ENCODE measurements at places on chromosomes 1 and 21.

- DNase-seq = no peak
These were observed 219.7 kb upstream of the PLD5 start for GRCh38 chr1:242743983-242744780.

DNA sequence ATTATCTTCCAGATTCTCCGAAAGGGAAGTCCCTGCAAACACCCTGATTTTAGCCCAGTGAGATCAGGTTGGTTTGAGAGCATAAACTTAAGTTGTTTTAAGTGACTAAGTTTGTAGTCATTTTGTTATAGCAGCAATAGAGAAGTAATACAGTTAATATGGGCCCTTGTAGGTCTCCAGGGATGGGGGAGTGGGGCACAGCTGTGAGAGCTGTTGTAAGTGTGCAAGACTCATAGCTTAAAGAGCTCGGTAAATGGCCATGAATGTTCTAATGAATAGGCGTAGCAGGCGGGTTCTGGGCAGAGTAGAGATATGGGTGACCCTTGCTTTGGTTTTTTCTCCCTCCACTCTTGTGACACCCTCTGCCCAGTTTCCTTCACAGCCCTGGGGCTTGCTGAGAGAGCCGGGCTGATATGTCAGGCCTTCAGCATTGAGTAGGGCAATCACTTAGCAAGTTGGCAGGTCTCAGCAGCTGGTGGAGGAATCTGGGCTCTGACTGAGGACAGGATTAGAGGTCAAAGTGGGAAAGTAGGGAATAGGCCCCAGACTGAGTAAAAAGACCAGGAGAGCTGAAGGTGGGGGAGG, 16.0 kb upstream of the ID3 start:
- no peak for DNase-seq

DNA sequence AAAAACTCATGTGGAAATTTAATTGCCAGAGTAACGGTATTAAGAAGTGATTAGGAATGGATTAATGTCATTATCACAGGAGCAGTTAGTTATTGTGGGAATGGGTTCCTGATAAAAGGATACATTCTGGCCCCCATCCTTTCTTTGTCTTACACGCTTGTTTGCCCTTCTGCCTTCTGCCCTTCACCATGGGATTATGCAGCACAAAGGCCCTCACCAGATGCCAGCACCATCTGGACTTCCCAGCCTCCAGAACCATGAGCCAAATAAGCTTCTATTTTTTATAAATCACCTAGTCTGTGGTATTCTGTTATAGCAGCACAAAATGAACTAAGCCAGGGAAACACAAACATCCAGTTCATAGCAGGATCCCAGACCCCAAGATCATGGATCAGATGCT, 33.9 kb upstream of the POU2F1 start:
- no peak for DNase-seq

DNA sequence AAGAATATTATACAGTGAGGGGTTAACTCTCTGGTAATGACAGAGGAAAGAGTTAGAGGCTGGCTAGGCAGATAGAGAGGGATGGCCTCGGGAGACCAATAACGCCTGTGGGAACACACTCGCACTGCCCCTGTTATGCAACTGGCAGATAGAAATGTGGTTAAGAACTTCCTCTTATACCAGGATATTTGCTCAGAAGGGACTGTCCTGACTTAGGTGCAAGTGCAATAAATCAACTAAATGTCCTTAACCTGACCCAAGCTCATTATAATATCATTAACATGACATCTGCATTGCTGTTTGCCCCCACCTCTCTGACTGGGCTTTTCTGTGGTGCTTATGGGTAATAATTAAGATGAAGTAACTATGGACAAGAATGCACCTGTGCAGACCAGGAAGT, 1518.0 kb downstream of the NCAM2 start:
- DNase-seq = no peak

DNA sequence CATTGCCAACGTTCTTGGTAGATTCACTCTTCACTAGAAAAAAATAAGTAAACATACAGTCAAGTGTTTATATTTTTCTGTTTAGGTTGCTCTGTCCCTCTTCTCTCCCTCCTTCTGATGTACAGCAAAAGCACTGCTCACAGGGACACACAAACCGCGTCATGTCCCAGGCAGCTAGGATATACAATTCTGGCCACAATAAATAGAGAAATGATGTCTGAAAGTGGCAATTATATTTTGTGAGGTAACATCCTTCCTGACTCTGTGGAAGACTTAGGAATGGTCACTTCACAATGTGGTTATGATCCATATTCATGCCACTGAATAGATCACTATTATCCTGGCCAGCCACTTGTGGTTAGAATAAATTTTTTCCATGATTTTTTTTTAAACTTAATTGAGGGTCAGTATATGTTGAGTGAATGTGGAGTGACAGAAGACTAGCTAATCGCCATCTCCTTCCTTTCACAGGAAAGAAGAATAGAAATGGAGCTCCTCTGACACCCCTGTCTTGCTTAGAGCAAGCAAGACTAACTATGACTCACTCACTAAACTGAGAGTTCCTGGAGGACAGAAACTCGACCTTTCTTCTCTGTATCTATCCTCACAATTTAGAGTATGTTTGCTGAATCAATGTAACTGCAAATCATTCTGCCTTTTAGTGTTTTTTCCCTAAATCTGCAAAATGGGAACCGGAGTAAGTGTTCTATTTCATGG, 54.0 kb downstream of the ZNHIT6 start:
- DNase-seq = no peak

- no peak for DNase-seq
These were observed 64.5 kb downstream of the LRRC8C start for GRCh38 chr1:89697383-89697782.

DNA sequence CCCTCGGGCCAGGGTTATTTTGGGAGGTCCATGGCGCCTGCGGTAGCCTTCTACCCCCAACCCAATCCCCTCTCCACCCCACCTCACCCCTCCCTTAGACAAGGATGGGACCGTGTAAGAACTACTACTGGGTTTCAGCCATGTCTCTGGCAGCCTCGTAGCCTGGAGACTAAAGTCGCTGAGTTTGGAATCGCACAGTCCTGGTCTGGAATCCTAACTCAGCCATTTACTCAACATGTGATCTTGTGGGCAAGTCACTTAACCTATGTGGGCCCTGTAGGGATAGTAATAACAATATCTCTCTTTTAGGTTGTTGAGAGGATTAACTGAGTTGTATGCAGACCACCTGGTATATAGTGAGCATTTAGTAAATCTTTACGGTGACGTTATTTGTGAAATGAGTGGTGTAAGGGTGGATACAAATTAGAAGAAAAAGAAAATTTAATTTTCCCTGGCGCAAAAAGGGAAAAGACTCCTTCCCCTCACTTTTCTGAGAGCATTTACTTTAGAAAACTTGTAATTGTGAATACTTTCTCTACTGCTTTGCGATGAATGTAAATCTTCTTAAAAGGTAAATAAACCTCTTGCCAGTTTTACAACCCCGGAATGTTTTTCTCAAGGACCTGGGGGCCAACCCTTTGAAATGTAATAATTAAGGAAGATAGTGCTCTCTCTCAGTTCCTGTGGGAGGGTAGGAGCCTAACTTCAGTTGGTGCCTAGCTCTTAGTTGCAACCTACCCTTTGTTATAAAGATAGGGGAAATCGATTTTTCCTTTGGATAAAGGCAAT, 615 bp upstream of the MRPS15 start:
- no peak for DNase-seq

DNA sequence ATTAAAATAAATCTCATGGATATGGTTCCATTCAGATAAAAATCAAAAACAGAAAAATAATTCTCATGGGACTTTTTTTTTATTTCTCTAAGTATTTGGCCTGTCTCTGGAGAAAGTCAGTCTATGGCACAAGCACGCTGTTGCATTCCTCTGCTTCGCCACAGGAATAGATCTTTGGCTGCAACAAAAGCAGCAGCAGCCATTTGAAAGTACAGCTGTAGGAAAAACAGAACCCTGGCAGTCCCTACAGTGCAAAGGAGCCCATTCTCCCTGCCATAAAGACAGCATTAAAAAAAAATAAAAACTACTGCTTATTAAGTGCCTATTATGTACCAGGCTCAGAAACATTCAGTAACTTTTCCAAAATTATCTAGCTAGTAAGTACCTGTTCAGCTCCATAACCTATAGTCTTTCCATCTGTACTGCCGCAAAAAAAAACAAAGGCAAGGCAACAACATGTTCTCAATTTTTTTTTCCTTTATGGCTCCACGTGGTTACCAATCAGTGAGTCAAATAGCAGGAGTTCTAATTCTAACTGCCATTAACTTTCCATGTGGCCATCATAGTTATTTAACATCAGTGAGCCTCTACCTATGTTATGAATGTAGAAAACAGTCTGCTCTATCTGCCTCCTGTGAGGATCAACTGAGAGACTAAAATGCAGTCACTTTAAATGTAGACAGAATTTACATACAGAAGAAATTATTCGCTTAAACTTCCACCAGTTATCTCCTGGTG, 22.7 kb downstream of the SLC35D1 start:
- no peak for DNase-seq

- no peak for DNase-seq
These were observed 608 bp upstream of the MX2 start for GRCh38 chr21:41361053-41361785.

DNA sequence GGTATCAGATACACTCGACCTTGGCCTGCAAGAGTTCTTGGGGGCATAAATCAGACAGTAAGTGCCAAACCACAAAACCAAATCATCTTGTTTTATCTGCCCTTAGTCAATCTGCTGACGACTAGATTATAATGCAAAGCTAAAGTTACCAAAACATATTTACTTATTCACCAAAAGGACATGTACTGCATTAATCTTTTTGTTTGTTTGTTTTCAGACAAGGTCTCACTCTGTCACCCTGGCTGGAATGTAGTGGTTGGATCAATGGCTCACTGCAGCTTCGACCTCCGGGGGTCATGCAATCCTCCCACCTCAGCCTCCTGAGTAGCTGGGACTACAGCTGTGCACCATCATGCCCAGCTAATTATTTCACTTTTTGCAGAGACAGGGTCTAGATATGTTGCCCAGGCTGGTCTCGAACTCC, 114.7 kb downstream of the APP start:
- no peak for DNase-seq

DNA sequence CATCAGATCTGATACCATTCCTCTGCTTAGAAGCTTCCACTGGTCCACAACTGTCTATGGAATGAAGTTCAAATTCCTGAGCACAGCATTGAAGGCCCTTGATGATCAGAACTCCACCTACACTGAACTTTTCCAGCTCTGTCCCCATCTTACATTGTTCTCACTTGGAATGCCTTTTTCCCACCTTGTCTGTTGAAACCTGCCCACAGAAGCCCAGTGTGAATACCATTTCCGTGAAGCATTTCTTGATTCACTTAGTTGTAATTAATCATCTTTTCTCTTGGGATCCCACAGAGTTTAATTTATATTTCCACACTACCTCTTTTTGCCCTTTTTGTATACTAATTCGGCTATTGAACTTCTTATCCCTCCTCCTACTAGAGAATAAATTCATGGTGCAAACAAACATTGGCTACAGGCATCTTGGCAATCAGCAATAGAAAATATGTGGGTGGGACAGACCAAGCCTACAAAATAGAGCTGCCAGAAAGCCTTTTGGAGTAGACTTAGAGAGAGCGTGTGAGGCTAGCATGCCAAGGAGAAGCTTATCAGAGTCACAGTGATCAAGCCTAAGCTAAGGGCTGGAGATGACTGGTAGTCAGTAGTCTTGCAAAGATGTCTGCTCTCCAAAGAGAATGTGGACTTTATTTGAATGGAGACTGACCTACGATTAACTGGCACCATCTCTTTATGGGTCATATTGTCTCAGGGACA, 26.1 kb downstream of the NHLH2 start:
- DNase-seq = no peak

- no peak for DNase-seq
These were observed 149.5 kb upstream of the NEGR1 start for GRCh38 chr1:72431810-72432209.

Data from activated CD4-positive, alpha-beta T cell treated with anti-CD3 and anti-CD28 coated beads for 36 hours (primary cell).